ENCODE measurements at places on chromosomes 1 and 21.

GRCh38 chr1:234528074-234528865 is 49.3 kb upstream of the TARBP1 start:
- no peak for DNase-seq

DNA sequence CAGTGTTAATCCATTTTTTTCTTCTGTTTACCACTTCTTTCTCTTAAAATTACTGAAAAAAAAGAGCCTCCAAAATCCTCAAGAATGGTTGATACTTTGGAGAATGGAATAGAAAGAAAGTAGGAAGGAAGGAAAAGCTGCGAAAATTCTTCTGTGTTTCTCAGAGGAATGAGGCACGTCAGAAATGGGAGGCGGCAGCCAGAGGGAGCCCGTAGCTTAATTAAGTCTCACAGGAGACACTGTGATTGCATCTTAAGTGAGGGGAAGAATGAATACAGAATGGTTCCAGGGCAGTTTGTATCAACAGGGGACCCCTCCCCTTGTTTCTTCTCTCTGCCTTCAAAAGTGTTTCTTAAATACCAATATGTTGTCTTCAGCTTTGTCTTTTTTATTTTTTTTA is 1099.5 kb downstream of the PLA2G4A start:
- peak; percentile 36 for DNase-seq

DNA sequence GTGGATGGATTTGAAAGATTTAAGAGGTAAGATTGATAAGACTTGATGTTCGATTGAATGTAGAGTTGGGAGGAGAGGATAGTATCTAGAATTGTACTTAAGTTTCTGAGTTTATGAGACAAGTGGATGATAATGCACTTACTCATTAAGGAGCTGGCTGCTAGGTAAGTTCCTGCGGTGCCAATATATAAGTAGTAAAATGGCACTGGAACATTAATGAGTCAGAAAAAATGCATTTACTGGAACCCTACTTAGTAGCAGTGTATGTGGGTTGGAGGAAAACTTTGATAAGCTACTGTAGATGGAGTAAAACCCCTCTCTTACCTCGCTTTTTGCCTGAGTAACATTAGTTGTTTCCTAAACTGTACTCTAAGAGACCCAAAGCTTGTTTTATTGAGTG is 68.2 kb downstream of the ZFYVE9 start:
- no peak for DNase-seq

DNA sequence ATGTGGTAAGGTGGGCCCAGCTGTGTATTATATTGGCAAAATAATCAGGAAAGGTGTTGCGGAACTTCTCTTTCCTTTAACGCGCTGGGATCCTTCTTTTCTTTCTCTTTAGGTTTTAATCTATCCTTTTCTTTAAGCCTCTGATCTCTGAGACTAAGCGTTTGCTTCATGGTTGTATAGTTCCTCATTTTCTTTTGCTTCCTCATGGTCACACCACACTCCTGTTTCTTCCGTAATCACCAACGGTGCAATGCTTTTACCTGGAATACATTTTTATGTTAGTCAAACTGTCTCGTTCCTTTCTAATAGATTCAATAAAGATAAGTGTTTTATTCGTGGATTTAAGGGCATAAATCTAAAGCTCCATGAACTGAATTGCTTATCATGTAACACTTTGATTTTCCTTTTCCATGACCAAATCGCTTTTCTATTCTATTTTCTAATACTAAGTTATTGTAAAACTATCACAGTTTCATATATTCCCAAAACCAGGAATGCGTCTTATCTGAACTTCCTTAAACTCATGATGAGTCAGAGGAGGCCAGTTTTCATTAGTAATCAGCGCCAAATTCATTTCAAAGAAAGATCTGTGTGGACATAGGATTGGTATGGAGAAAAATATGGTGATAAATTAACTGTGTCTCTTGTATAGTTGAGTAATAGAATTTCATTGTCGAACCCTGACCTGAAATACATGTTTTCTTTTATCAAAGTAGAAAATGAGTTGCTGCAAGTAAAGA is 12.2 kb downstream of the SDCCAG8 start:
- peak; percentile 96 for DNase-seq

GRCh38 chr1:45359882-45360513 is 19.8 kb upstream of the MUTYH start:
- DNase-seq, result peak; percentile 77
